ENCODE measurements at places on chromosomes 4 and X. TPM values are rescaled to one million over a fixed set of nuclear protein-coding genes. Genes with fewer than 3 reads are reported as not detected.

Gene VCX
- total RNA-seq, result 0.33 TPM

Gene FRMPD3
- total RNA-seq, result 0.08 TPM

Gene PABPC5
- not detected for total RNA-seq

- DNase-seq, result no peak
These were observed 106.0 kb upstream of the NOCT start for GRCh38 chr4:138909587-138909986.

GRCh38 chr4:78370631-78371372 is 180.8 kb upstream of the ANXA3 start:
- DNase-seq, result no peak

GRCh38 chr4:186592445-186592844 is 37.1 kb upstream of the MTNR1A start:
- DNase-seq, result no peak

- no peak for DNase-seq
These were observed 42.3 kb upstream of the LNX1 start for GRCh38 chr4:53633608-53634007.

GRCh38 chr4:8549352-8549931 is 30.8 kb upstream of the GPR78 start:
- no peak for DNase-seq

GRCh38 chr4:38678078-38678477 is 14.1 kb downstream of the KLF3 start:
- DNase-seq, result no peak

Measured in HT1080 (cell line).